T-cell (primary cell): ENCODE measurements at places on chromosomes 4 and X. TPM values are rescaled to one million over a fixed set of nuclear protein-coding genes. Genes with fewer than 3 reads are reported as not detected.

AKAP14 gene
- total RNA-seq, result not detected

UGT2B15 gene
- total RNA-seq, result 0.44 TPM

CENPVL1 gene
- not detected for total RNA-seq

DIAPH2 gene
- 10.8 TPM for total RNA-seq

JAKMIP1 gene
- total RNA-seq, result 3.5 TPM

BMX gene
- not detected for total RNA-seq

SMC1A gene
- total RNA-seq, result 66.0 TPM

MAOB gene
- total RNA-seq, result 0.16 TPM

RAB41 gene
- not detected for total RNA-seq

GRCh38 chr4:128835498-128836222 is 26.2 kb downstream of the JADE1 start:
- no peak for DNase-seq

DNA sequence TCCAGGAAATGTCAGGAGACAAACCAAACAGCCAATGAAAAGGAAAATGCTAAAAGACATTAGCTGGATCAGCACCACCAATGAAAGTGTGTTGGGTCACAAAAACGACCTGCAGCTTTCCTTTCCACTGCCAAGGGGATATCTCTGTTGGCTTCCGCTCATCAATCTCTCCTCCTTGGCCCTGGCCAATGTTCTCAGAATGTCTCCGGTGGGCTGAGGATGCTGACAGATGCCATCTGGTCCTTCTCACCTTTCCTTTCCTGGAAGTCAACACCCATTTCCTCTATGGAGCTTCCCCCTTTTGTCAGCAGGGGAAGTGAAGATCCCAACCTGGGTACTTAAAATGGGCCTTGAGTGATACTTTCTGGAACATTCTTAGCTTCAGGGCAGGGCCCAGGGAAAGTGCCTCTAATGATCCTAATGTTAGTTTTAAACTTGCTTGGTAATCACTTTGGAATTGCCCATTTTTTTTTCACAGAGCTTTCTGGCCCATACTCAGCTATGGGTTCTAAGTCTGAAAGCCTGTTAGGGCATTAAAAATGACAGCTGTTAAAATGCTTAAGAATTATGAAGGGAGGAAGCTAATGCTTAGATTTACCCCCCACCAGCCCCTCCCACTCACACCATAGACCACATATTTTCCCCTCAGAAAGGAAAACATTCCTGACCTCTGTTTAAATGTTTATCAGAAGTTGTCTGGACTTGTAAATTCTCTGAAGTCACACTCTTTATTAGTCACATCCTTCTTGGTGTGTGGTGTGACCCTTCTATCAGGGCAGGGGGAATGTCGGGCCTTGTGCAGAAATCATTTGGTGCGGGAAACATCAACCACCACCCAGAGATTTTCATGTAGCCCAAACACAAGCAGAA is 29.2 kb downstream of the IGFBP7 start:
- DNase-seq, result no peak

- no peak for DNase-seq
These were observed 546.1 kb downstream of the PPP4R3C start for GRCh38 chrX:26916991-26917390.

DNA sequence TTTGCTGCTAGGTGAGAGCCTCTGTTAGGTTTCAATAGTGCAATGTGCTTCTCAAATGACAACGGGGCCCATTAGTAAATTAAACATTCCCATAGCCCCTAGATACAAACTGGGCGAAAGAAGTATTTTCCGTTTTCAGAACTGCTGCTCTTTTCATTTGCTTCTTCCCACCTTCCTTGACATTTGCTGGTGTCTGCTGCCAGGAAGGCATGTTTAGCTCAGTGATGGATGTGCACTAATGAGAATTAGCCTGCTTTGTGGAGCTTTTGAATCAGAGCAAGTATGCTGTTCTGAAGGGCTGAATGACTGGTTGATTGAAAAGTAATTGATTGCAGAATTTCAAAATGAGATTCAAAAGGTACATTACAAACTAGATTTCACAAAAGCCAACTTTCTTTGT is 57.0 kb downstream of the SHROOM3 start:
- DNase-seq, result no peak

DNA sequence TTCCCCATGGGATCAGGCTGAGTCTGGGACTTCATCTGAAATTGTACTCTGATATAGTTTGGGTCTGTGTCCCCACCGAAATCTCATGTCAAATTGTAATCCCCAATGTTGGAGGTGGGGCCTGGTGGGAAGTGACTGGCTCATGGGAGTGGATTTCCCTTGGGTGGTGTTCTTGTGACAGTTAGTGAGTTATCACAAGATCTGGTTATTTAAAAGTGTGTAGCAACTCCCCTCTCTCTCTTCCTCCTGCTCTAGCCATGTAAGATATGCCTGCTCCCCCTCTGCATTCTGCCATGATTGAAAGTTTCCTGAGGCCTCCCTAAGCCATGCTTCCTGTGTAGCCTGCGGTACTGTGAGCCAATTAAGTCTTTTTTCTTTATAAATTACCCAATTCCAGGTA is 61.0 kb downstream of the RASGEF1B start:
- no peak for DNase-seq

DNA sequence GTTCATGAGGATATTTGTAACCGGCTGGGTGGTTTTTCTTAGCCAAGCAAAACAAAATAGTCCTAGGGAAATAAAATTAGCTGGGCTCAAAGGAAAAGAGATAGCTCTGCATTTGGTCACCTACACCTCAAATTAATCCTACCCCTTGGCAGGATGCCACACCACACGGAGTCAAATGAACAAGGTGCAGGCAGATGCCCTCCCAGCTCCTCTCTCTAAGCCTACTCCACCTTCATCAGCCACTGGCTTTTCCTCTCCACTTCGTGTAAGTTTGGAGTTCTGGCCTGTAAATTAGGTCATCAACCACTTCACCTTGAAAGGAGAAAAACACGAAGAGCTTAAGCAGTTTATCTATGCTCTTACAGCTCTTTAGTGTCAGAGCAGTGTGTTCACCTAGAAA is 1.4 kb downstream of the DDIT4L start:
- no peak for DNase-seq

GRCh38 chr4:141335166-141335565 is 114.5 kb downstream of the ZNF330 start:
- DNase-seq, result no peak

DNA sequence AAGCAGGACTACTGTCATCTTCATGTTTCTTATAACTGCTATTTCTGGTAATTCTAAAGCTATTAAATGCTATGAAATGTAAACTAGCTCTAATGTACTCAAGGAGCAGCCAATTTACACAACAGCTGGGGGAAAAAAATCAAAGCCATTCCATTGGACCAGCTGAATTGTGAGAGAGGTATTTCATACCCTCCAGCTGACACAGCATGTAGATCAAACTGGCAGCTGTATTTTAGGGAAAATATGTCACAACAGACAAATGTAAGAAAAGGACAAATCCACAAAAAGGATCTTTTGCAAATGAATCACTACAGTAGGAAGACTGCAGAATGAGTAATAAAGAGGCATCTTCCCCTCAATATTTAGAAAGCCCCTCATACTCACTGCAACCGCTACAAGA is 65.2 kb upstream of the FAM47B start:
- no peak for DNase-seq

DNA sequence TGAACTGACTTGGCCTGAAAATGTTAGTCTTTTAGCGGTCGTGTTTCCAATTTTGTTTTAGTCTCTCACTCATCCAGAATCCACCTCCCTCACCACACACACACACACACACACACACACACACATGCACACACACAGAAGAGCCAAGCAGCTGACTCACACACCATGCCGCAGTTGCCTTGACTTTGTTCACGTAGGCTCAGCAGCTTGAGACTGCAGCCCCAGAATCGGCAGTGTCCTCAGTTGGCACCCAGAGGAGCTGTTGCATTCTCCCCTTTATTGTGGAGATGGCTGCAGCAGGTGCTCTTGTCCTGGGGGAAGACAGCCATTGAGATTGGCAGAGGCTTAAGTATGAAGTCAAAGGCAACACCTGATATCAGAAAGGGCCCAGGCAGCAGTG is 20.9 kb upstream of the XPNPEP2 start:
- no peak for DNase-seq

- DNase-seq, result no peak
These were observed 13.5 kb upstream of the ASMTL start for GRCh38 chrX:1466232-1466661.

DNA sequence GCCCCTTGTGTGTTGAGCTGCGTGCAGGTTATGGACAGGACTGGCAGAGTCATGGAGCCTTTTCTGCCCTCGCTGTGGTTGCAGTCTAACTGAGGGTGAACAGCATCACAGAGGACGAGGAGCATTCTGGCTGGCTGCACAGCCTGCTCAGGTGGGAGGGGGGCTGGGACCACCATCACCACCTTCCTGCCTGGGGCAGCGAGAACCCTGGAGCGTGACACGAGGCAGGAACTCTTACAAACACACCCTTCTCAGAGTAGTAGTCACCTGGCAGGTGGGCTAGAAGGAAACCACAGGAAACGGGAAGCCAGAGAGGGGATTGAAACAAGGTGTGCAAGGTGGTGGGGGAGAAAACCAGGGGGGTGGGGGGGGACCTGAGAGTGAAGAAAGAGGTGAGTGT is 25.6 kb downstream of the TKTL1 start:
- no peak for DNase-seq

DNA sequence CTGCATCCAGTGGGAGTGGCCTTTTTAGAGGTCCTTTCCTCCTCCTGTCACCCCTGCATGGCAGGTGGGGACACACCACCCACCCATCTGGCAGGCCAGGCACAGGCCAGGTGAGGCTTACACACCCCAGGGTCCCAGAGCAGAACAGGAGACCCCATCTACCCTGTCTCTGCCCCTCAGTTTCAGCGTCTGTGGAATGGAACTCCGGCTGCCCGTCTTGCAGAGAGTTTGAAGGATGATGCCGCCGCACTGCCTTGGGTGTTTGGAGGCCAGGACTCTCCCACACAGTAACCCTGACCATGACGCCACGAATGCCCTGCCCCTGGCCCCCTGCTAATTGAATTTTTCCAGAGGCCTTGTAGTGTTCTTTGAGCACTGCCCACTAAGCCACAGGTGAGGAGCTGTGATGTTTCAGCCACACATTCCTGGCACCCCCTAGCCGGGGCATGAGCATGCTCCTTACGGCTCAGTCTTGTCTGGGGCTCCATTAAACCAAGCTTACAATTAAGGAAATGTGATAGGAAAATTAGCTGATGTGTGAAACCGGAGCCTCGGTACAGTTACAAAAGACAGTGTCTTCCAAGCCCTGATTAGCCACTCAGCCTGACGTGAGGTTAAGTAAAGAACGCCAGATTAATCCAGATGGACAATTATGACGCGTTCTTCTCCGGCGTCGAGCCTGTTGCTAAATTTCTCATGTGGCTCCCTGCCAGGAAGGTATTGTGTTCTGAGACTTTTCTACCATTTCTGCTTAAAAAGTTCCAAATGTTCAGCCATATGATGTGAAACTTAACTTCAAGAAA is 39.3 kb downstream of the HMX1 start:
- DNase-seq, result no peak

DNA sequence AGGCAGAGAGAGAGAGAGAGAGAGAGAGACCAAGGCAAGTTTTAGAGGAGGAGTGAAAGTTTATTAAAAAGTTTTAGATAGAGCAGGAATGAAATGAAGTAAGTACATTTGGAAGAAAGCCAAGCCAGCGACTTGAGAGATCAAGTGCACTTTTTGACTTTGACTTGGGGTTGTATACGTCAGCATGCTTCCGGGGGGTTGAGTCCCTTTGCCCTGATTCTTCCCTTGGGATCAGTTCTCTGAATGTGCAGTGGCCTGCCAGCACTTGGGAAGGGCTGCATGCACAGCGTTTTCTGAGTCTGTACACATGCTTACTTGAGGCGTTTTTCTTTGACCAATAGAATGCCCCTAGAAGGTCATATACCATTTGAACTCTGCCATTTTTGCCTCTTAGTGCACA is 400.5 kb downstream of the PDGFC start:
- DNase-seq, result no peak
